Caudate nucleus (tissue), 63 donors: ENCODE measurements at places on chromosomes 13 and 19.

GRCh38 chr19:17468302-17469091 lies 1.8 kb upstream of the SLC27A1 start:
- DNase-seq, result peak; percentile 63

DNA sequence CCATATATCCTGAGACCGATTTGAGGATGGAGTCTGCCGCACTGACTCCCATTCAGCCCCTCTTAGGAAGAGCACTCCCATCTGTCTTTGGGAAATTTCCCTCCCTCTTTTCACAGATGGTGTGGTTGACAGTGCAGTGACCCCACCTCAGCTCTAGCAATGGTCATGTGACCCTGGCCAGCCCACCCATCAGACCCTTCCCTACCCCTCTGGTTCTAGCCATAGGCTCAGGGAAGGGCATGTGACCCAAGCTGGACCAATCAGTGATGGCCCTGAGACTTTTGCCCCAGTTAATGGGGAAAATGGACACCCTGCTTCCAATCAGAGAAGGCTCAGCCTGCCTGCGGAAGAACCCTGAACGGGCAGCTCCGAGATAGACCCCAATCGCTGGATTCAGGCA lies 26.3 kb downstream of the IL12RB1 start:
- DNase-seq, result no peak

- DNase-seq, result no peak
Observed at GRCh38 chr19:58091251-58091995, 6.6 kb downstream of the ZSCAN18 start.

DNA sequence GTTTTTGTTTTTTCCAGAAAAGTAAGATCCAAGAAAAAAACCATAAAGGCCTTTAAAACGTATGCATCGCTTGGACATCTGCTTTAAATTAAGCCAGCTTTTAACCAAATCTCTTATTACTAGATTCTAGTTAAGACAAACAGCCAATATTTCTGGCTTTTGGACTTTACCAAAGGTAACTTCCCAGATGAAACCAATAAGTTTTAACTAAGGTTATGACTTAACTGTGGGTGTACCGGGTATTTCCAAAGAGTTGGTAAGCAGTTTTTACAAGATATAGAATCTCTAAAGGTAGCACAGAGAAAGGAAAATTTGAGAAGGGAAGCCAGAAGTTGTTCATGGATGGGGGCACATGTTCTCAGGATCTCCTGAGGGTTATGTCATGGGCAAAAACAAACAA lies 34.0 kb downstream of the CEACAM1 start:
- DNase-seq, result no peak

DNA sequence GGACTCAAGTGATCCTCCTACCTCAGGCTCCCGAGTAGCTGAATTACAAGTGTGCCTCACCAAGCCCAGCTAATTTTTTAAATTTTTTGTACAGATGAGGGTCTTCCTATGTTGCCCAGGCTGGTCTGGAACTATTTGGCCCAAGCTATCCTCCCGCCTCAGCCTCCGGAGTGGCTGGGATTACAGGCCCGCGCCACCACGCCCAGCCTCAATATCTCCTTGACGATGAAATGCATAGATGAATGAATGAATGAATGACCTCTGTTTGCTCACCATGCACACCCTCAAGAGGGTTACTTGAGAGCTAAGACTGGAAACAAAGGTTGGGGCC lies 14.9 kb upstream of the AP1M2 start:
- DNase-seq, result no peak

DNA sequence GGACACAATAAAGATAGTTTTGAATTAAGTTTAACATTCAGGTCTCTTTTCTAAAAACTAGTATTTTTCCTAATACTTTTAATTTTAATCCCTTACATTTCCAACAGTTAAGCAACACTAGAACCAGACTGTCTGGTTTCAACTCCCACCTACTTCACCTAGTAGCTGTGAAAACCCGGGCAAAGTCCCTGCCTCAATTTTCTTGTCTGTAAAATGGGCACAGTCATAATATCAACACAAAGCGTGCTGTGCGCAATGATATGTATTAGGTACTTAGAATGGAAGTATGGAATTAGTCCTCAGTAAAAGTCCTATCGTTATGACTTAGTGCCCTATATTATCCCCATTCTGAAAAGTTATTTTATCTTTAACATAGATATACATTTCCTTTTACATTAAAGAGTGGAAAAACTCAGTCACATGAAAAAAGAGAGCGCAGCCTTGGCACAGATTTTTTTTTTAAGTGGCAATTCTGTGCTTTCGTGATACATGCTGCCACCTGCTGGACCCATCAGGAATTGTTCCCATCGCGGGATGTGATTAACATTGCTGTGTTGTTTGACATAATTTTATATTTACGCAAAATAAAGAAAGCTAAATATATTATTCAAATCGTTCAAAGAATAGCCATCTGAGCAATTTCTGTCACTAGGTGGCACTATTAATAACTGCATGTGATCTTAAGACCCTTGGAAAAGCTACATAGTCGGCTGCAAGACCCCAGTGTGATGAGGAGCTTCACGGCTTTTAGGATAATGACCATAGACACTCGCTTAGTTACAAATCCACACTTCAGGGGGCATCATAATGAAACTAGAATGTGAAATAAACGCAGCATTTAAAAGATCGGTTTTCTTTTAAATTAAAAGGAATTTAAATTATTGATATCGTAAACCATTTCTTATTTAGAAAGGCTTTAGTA lies 59.9 kb downstream of the LIG4 start:
- peak; percentile 15 for DNase-seq

GRCh38 chr13:98494769-98495168 lies 82.1 kb downstream of the STK24 start:
- DNase-seq, result no peak

DNA sequence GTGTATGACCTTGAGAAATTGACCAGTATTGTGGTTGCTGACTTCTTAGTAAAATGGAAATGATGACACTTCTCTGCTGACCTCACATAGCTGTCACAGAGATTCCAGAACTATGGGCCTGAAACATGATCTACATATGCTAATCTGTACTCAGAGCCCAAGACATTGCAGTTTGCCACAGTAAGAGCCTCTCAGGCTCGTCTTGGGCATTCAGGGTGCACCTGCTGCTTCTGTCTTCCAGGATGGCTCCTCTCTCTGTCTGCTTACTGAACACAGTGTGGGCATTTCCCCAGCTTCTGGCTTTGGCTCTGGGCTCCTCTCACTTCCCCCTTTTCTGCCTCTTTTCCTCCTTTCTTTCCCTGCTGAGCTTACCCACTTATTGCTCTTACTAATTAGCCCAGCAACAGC lies 22.3 kb upstream of the SLC46A3 start:
- DNase-seq, result no peak

DNA sequence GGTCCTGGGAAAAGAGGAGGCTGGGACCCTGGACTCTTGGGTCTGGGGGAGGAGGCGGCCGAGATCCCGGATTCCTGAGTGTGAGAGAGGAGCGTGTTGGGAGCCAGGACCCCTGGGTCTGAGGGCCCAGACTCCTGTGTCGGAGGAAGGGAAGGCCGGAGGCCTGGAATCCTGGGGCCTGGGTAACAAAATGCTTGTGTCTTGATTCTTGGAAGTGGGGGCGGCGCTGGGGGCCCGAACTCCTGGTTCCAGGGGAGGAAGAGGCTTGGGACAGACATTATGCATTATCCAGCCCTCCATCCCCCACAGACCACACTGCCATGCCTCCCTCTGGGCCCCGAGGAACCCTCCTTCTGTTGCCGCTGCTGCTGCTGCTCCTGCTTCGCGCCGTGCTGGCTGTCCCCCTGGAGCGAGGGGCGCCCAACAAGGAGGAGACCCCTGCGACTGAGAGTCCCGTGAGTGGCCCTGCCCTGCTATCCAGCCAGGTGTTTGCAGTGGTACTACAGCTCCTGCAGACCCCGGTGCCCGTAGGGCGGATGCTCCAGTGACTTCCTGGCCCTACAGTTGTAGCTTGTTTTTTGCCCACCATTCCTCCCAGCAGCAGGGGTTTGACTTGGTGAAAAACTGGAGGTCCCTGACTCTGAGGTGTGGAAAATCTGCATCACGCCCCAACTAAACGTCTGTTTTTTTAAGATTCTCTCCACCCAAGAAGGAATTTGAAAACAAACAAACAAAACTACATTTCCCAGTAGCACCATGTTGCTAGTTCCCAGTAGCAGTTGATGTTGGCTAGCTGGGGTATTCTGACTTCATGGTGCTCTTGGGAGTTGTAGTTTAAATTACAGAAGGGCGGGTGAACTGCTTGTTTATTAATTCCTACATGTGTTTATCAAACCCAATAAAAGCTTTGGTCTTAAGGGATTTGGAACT lies 630 bp downstream of the NUCB1 start:
- no peak for DNase-seq

DNA sequence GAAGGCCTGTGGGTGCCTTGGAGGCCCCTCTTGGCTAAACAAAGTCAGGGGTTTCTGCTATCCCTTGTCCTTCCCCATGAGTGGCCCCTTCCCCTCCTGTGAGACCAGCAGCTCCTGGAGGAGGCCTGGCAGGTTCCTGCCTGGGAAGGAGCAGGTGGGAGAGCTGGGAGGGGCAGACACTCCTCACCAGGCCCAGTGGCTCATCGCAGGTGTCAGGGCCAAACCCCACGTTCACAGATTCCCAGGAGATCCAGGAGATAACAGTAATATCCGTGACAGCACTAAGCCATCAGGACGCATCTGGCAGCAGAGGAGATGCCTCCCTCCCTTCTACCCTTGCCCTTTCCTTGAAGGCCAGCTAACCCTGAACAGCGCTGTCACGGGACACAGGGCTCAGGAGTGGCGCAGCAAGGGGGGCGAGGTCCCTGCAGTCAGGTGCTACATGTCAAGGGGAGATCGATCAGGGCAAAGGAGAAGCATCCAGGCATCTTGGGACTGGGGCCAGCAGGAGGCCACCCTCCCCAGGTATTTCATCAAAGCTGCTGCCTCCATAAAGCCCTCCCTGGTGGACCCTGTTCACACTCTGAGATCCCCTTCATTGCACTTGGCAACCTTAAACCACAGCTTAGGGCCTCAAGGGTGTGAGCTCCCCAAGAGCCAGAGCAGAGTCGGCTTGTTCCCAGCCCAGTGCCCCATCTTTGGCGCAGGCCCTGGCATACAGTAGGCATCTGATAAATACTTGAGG lies 4.8 kb downstream of the CEBPA start:
- no peak for DNase-seq

DNA sequence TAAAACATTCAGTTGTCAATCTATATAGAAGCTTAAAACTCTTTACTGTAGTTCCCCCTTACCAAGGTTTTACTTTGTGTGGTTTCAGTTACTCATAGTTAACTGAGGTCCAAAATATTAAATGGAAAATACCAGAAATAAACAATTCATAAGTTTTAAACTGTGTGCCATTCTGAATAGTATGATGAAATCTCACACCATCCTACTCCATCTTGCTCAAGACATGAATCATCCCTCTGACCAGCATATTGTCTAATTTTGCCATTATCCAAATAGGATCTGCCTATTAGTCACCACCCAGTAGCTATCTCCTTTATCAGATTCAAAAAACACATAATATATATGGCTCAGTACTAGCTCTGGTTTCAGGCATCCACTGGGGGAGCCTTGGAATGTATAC lies 22.4 kb downstream of the ZNF571 start:
- DNase-seq, result no peak

- no peak for DNase-seq
Observed at GRCh38 chr19:9156304-9156703, 16.1 kb downstream of the ZNF317 start.

DNA sequence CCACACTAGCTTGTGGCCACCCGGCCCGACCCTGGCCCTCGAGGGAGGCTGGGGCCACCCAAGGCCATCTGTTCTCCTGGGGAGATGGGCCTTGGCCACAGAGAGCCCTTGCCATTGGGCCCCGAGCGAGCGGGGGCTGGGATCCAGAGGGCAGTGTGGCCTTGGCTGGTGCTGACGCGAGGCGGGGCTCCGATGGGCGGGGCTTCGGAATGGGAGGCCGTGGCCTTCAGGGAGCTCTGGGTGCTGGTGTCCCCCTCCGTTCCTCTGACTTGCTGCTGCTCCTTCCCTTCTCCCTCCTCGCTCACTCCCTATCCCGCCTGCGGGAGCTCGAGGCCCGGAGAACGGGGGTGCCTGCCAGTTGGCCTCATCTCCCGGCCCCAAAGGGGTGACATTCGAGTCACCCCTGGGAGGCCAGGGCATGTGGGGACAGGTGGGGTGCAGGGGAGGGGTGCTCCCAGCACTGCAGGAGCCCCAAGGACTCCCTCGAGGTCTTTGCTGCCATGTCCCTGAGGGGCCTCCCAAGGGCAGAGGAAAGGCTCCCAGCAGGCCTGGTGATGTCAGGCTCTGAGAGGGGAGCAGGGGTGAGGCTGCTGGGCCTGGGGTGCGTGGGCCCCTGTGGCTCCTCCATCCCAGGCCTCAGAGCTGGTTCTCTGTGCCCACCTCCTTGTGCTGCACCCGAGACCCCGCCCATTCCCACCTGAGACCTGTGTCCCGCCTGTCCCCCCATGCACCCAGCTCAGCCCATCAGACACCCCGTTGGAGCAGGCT lies 4.2 kb downstream of the NCLN start:
- no peak for DNase-seq

- no peak for DNase-seq
Observed at GRCh38 chr13:105798541-105798940, 736.9 kb downstream of the EFNB2 start.

DNA sequence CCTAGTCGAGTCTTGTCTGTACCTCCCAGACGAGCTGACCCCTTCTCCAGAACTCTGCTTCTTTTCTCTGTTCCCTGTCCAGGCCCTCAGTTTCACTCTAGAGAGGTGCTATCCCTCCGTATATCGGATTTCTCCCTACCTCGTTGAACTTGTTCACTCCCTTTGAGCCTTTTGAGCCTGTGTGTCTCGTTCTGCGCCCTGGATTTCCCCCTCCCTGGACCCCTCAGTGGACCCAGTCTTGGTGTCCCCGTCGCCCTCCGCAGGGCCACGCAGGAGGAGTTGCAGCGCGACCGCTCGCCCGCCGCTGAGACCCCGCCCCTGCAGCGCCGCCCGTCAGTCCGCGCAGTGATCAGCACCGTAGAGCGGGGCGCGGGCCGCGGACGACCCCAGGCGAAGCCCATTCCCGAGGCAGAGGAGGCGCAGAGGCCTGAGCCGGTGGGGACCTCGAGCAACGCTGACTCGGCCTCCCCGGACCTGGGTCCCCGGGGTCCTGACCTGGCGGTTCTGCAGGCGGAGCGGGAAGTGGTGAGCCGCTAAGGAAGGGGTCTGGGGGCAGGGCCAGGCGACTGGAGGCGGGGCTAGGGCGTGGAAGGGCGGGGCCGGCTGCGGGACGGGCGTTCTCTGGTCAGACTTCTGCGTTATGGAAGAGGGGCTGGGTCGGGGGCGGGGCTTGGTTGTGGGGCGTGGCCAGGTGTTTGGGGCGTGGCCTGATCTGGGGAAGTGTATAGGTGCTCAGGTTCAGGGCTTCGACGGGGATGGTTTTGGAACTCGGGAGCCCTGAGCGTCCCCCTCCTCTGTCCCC lies 5.5 kb downstream of the EPS8L1 start:
- DNase-seq, result no peak

GRCh38 chr19:47492571-47493377 lies 8.8 kb upstream of the KPTN start:
- DNase-seq, result peak; percentile 55

DNA sequence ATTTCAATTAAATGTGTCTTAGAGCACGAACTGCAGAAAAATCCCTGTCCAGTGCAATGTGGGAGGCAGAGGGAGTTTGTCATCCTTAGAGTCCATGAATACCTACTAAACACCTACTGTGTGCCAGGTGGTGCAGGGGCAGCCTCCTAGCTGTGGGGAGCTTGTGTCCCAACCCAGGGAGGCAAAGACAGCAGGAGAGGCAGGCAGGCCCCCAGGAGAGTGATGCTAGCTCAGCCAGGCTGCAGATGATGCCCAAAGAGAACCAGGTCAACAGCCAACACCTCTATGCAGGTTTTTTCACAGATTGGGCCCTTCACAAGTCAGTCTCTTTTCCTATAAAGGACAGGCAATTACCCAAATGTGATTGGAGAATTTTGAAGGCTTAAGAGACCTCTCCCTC lies 108.2 kb upstream of the UQCRFS1 start:
- no peak for DNase-seq

GRCh38 chr13:27965740-27966640 lies 3.1 kb downstream of the CDX2 start:
- no peak for DNase-seq
